ENCODE measurements at places on chromosomes 16 and 17.

GRCh38 chr17:60463157-60463835, 41.0 kb downstream of the CHCT1 start:
- no peak for DNase-seq

GRCh38 chr16:58462089-58462488, 37.9 kb upstream of the NDRG4 start:
- DNase-seq = no peak

DNA sequence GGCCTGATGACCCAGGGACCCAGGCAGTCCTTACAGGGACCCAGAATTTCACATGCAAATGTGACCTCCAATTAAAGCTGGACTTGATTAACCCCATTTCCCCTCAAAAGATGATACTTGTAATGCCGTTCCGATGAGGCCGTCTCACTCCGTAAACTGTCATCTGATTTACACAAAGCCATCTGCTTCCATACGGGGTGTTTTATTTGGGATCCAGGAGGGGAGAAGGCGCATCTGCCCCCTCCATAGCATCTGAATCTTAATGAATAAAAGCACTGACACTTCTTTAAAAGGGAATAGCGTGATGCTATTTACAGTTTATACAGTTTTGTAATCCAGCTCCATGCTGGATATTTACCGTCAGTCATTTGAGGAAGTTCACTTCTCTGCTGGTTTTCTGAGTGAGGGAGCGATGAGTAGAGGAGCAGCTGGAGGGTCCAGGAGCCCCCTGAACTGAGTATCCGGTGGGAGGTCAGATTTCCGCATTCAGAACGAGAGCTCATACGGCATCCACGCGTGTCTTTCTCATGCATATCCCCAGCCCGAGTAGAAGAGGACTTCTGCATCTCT, 452.7 kb downstream of the WWOX start:
- peak; percentile 67 for DNase-seq

DNA sequence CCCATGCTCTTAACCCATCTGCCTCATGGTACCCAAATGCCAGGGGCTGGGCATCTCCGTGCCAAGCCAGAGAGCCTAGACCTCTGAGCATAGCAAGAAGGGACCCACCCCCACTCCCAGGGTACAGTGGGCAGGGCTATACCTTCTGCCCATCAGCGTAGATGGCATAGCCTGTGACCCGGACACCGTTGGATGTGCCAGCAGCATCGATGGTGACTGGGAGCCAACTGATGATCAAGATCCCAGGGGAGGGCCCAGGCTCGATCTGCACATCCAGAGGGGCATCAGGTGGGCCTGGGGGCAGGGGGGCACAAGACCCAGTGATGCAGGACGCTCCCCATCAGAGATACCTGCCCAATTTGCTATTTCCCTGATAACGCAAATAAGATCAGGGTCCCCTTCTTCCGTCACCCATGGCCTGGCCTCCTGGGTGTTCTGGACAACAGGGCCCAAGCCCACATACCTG, 17.1 kb downstream of the TSPOAP1 start:
- DNase-seq = no peak

DNA sequence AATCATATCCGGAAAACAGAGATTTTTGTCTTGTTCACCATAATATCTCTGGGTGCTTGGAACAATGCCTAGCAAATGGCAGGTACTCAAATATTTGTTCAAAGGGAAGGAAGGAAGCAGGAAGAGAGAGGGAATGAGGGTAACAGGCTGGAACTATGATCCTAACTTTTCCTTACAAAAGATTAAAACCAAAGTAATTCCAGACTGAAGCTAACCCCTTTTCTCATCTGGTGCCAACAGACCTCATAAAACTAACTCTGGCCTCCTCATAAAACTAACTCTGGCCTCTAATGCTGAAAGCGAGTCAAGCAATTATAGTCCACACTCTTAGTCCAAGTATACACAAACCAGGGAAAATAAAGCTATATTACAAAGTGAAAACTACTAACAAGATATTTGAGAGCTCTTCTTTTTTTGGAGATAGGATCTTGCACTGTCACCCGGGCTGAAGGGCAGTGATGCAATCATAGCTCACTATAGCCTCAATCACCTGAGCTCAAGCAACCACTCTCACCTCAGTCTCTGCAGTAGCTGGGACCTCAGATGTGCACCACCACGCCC, 84.6 kb downstream of the KANSL1 start:
- DNase-seq = no peak

- DNase-seq = peak; percentile 68
These were observed 23.4 kb downstream of the WWOX start for GRCh38 chr16:78122774-78123315.

- no peak for DNase-seq
These were observed 14.9 kb downstream of the CMTM4 start for GRCh38 chr16:66681676-66682075.

GRCh38 chr17:40621578-40621977, 26.0 kb downstream of the SMARCE1 start:
- DNase-seq = no peak

GRCh38 chr17:19768046-19768782, 20.1 kb upstream of the ALDH3A1 start:
- DNase-seq = no peak

- no peak for DNase-seq
These were observed 2.6 kb downstream of the ABR start for GRCh38 chr17:1177016-1177700.

DNA sequence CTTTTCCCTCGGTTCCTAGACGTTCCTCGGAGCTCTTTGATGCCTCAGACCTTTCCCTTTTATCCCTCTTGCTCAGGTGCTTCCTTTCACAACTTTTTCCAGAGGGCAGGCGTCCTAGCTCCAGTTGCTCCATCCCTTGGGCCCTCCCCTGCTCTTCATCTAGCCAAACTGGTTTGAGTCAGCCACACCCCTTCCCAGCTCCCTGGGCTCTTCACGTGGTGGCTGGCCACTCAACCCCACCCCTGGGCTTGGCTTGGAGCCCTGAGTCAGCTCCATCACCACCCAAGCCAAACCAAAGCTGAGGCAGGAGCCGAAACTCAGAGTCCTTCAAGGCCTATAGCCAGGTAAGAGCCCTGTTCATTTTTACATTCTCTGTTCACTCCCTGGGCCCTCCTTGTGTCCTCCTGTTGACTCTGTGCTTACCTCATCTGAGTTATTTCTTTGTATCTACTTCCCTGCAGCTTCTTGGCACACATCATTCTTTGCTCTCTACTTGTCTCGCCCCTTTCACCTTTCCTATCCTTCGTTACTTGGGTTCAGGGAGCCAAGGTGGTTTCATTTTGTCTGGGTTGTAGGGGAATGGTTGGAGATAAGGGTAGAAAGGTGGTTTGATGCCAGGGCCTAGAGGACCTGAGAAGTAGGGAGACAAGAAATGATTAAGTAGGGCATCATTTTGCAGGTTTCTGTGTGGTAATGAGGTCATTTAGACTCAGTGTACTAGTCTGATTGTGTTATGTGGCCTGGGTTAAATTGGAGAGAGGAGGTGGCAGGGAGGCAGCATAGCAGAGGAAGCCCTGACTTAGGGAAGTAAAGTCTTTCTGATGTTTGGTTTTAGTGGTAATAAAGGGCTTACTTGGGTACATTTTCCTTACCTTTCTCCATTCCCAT, 7.6 kb upstream of the PHKG2 start:
- no peak for DNase-seq

DNA sequence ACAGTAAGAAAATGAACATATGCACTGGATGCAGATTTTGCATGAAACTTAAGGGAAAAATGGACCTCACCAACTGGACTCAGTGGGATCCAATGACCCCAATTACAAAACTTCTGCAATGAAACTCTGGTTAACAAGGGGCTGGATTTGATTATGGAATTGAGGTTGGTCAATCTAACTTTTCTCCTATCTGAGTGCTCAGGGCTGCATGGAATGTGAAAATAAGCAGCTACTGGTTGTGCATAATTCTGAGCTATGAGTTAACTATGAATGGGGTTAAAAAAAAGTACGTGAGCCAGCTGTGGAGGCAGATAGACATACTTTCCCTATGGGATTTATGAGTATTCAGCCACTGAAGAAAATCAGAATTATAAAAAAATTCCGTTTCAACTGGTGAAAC, 9.2 kb downstream of the FAM20A start:
- no peak for DNase-seq

- DNase-seq = no peak
These were observed 62.5 kb downstream of the N4BP1 start for GRCh38 chr16:48547530-48547929.

DNA sequence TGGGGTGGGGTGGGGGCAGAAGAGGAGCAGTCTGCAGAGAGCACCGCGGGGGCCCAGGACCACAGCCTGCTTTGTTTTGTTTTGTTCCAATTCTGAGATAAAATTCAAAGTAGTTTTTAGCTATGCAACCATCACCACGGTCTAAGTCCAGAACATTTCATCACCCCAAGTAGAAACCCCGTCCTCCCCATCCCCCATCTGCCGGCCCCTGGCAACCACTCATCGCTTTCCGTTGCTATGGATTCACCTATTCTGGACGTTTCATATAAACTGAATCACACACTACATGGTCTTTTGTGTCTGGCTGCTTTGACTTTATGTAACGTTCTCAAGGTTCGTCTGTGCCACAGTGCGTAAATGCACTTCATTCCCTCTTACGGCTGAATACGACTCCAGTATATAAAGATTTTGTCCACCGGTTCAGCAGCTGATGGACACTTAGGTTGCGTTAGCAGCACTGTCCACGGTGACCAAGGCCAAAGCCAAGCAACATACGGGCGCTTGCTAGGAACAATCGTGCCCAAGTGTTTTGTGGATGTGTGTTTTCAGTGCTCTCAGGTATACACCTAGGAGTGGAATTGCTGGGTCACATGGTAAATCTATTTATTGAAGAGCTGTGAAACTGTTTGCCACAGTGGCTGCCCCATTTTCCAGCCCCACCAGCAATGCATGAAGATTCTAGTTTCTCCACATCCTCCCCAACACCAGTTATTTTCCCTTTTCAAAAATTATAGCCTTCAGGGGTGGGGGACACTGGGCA, 27.7 kb upstream of the RASD1 start:
- DNase-seq = no peak

DNA sequence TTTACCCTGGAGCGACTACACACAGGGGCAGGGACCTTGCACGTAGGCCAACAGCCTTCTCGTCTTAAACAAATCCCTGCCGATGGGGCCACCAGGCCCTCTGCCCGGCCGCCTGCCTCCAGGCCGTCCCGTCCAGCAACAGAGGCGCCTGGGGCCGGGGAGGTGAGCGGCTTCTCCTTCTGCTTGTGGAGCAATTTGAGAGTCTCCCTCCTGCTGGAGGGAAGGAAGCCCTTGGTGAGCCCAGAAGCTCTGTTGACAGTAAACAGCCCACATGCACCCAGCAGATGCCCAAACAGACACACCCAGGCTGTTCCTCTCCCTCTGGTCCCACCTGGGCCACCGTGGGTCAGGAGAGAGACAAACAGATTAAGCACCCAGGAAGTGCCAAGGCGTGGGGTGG, 8.1 kb downstream of the SLC43A2 start:
- no peak for DNase-seq

GRCh38 chr17:2947588-2947950, 115.8 kb downstream of the OR1D5 start:
- DNase-seq = no peak

DNA sequence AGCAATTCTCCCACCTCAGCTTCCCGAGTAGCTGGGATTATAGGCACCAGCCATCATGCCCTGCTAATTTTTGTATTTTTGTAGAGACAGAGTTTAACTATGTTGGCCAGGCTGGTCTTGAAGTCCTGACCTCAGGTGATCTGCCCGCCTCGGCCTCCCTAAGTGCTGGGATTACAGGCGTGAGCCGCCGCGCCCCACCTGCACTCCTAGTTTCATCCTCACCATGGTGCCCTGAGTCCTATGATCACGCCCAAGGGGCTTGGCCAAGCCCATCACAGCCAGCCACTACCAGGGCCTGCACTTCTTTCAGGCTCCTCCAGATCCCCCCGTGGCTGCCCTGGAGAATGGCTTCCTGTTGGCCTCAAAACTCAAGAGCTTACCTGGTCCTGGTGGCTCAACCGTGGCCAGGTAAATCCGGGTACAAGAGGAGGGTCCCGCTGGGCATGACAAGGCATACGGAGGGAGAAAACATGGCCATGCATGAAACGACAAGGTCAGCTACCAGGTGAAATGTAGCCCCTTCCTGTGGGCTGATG, 20.4 kb upstream of the TFAP4 start:
- DNase-seq = no peak

- DNase-seq = no peak
These were observed 84.9 kb upstream of the SDK2 start for GRCh38 chr17:73729101-73729500.

- no peak for DNase-seq
These were observed 1.0 kb downstream of the KAT8 start for GRCh38 chr16:31118223-31119155.

- no peak for DNase-seq
These were observed 4.8 kb downstream of the MYO18A start for GRCh38 chr17:29175349-29175748.

Measured in NCI-H748 treated with DMSO at 0.1 percent for 48 hours (cell line).